ENCODE measurements at places on chromosomes 4 and X. TPM values are rescaled to one million over a fixed set of nuclear protein-coding genes. Genes with fewer than 3 reads are reported as not detected.

Gene AREG
- total RNA-seq: not detected

Gene DAPP1
- 0.72 TPM for total RNA-seq

Gene CFP
- 1.4 TPM for total RNA-seq

DNA sequence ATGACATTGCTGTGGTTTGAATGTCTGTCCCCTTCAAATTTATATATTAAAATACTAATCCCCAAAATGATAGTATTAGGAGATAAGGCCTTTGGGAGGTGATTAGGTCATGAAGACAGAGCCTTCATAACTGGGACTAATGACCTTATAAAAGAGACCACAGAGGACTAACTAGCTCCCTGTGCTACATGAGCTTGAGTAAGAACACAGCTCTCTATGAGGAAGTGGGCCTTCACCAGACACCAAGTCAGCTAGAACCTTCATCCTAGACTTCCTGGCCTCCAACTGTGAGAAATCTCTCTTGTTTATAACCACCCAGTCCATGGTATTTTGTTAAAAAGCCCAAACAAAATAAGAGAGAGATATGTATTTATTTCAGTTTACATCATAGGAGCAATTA is 242.2 kb upstream of the CTSO start:
- no peaks in the 10 kb centered on the region for H3K4me1 ChIP-seq
- no peaks in the 10 kb centered on the region for H3K27me3 ChIP-seq
- H3K36me3 ChIP-seq: no peaks in the 10 kb centered on the region
- H3K4me3 ChIP-seq: no peak overlapping the region
- no peak for DNase-seq

- H3K4me3 ChIP-seq: no peak overlapping the region
- DNase-seq: peak; percentile 74
- H3K27ac ChIP-seq: no peak overlapping the region
Measured at GRCh38 chrX:2677764-2678163, 13.3 kb upstream of the CD99 start.

GRCh38 chr4:9999956-10000561 is 21.2 kb downstream of the SLC2A9 start:
- no peaks in the 10 kb centered on the region for H3K27me3 ChIP-seq
- H3K27ac ChIP-seq: no peak overlapping the region
- peaks cover 7% of the 10 kb centered on the region for H3K4me1 ChIP-seq
- no peak for DNase-seq
- H3K4me3 ChIP-seq: no peak overlapping the region

GRCh38 chrX:38917954-38918353 is 116.7 kb downstream of the MID1IP1 start:
- no peak for DNase-seq
- no peaks in the 10 kb centered on the region for H3K27me3 ChIP-seq
- H3K4me1 ChIP-seq: no peaks in the 10 kb centered on the region
- H3K27ac ChIP-seq: no peak overlapping the region

GRCh38 chrX:7654316-7654715 is 188.7 kb upstream of the VCX start:
- H3K27me3 ChIP-seq: no peaks in the 10 kb centered on the region
- H3K36me3 ChIP-seq: no peaks in the 10 kb centered on the region
- H3K4me3 ChIP-seq: no peak overlapping the region
- H3K4me1 ChIP-seq: no peaks in the 10 kb centered on the region

GRCh38 chrX:37912304-37912703 is 64.9 kb upstream of the DYNLT3 start:
- no peaks in the 10 kb centered on the region for H3K4me1 ChIP-seq
- H3K4me3 ChIP-seq: no peak overlapping the region
- DNase-seq: no peak
- no peak overlapping the region for H3K27ac ChIP-seq

DNA sequence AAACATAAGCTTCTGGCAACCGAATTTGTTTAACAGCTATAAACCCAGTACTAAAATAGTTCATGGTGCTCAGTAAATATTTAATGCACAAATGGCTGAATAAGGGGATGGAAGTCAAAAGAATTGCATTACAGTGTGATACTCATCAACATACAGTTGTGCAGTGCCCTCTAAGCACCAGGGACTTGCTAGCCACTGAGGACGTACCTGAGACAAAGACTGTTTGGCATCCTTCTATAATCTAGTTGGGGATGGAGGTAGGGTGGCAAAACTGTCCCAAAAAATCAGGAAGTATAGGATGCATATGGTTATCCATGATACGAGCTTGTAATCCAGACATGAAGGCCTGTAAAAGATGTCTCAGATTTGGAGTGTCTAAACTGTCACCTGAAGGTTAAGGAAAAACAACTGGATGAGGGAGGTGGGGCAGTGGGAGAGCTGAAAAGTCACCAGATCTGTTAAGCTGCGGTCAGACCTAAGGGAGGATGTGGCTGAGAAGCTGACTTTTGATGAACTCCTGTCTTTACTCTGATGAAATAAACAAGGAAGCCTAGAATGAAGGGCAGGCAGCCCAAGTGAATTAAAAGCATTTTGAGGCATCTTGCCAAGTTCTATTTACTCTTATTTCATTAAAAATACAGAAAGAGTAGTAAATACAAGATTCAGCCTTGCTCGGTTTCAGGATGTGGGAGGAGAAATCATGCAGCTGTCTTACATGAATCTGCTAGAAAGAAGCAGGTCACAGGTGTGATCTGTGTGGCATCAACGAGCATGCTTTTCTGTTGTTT is 12.0 kb upstream of the CD38 start:
- no peak overlapping the region for H3K27ac ChIP-seq
- no peaks in the 10 kb centered on the region for H3K4me1 ChIP-seq
- no peak overlapping the region for H3K4me3 ChIP-seq
- no peaks in the 10 kb centered on the region for H3K27me3 ChIP-seq

- no peak overlapping the region for H3K4me3 ChIP-seq
- H3K36me3 ChIP-seq: no peaks in the 10 kb centered on the region
- H3K27me3 ChIP-seq: no peaks in the 10 kb centered on the region
- no peak overlapping the region for H3K27ac ChIP-seq
- H3K4me1 ChIP-seq: no peaks in the 10 kb centered on the region
- no peak for DNase-seq
Measured at GRCh38 chr4:166153548-166153947, 280.5 kb downstream of the TLL1 start.

DNA sequence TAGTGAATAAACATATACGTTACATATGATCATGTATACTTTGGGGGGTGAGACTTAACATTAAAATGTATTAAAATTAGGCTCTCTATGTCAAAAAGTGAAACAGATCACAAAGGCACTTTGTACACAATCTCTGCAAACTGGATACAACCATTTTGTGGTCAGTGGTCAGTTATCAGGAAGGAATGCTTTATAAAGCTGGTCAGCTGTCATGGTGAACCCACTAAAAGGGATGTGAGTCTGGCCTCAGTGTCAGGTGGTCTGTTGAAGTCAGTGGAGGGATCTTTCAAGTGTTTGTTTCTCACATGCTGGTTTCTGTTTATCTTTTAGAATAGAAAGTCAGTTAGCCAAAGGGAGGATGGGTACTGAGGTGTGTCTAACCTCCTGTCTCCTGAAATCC is 875.5 kb upstream of the INTU start:
- no peak overlapping the region for H3K4me3 ChIP-seq
- H3K36me3 ChIP-seq: no peaks in the 10 kb centered on the region
- DNase-seq: no peak
- no peak overlapping the region for H3K27ac ChIP-seq

GRCh38 chr4:14749910-14750309 is 252.4 kb upstream of the CPEB2 start:
- no peaks in the 10 kb centered on the region for H3K27me3 ChIP-seq
- peak; percentile 21 for DNase-seq
- no peak overlapping the region for H3K4me3 ChIP-seq
- H3K36me3 ChIP-seq: no peaks in the 10 kb centered on the region
- H3K4me1 ChIP-seq: no peaks in the 10 kb centered on the region

- H3K27me3 ChIP-seq: no peaks in the 10 kb centered on the region
- no peak overlapping the region for H3K4me3 ChIP-seq
- H3K36me3 ChIP-seq: no peaks in the 10 kb centered on the region
- DNase-seq: no peak
- H3K27ac ChIP-seq: no peak overlapping the region
Measured at GRCh38 chr4:72817012-72817411, 248.0 kb upstream of the ADAMTS3 start.

- H3K4me3 ChIP-seq: no peak overlapping the region
- H3K27me3 ChIP-seq: no peaks in the 10 kb centered on the region
- H3K27ac ChIP-seq: no peak overlapping the region
- no peak for DNase-seq
Measured at GRCh38 chr4:70844180-70844579, 4.5 kb upstream of the GRSF1 start.

DNA sequence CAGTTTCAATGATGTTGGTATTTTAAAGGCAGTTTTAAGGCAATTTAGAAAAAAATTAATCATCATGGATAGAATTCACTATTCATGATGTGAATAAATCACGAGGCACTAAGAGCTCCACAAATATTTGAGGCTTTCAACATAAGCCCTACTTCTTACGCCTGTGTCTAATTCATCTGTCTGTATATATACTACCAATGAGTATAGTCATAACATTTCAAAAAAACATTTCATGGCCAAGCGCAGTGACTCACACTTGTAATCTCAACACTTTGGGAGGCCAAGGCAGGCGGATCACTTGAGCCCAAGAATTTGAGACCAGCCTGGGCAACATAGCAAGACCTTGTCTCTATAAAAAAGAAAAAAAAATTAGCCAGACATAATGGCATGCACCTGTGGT is 56.5 kb downstream of the FBXL5 start:
- H3K4me1 ChIP-seq: no peaks in the 10 kb centered on the region
- no peak for DNase-seq
- no peak overlapping the region for H3K27ac ChIP-seq
- H3K27me3 ChIP-seq: no peaks in the 10 kb centered on the region
- no peak overlapping the region for H3K4me3 ChIP-seq

GRCh38 chr4:38308728-38309311 is 348.6 kb downstream of the PTTG2 start:
- DNase-seq: no peak
- H3K4me1 ChIP-seq: peaks cover 3% of the 10 kb centered on the region
- no peak overlapping the region for H3K27ac ChIP-seq
- no peaks in the 10 kb centered on the region for H3K27me3 ChIP-seq
- no peak overlapping the region for H3K4me3 ChIP-seq

DNA sequence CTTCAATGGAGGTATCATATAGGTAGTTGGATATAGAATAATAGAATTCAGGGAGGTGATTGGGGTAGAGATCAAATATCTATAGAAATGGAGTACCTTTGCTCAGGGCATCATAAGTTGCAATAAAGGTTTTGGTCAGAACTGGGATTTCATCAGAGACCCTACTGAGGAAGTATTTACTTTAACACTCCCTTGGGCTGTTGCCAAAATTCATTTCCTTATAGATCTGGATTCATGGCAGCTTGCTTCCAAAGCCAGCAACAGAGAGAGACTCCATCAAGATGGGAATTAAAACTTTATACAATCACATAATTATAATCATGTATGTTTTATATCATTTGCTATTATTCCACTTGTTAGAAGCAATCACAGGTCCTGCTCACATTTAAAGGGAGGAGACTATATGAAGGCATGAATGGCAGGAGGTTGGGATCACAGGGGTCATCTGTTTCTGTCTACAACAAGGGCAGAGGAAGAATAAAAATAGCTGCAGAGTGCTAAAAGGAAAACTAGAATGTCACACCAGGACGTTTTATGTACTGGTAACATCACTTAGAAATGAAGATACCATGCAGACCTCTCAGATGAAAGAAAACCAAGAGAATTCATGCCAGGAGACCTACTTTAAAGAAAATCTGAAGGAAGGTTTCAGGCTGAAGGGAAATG is 902.1 kb upstream of the LCORL start:
- no peaks in the 10 kb centered on the region for H3K27me3 ChIP-seq
- DNase-seq: peak; percentile 4
- no peak overlapping the region for H3K27ac ChIP-seq
- no peak overlapping the region for H3K4me3 ChIP-seq

- no peak for DNase-seq
- no peak overlapping the region for H3K27ac ChIP-seq
- H3K4me3 ChIP-seq: no peak overlapping the region
- H3K27me3 ChIP-seq: no peaks in the 10 kb centered on the region
Measured at GRCh38 chr4:169220447-169220846, 50.3 kb downstream of the SH3RF1 start.

DNA sequence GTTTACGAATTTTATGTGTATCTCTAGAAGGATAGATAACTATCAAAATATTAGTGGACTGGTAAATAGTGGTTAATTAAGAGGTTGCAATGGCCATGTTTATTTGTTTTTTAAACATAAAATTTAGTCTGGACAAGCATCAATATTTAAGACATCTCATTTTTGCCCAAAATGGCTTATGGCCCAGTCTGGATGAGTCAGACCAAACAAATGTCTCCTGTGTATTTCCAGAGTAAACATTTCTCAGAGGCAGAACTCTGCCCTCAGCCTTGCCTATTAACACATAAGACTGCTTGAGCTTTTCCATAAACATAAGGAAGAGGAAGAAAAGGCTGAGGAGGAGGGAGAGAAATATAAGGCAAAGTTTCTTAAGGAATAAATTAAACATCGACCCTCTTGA is 277.1 kb upstream of the DIAPH2 start:
- H3K27me3 ChIP-seq: no peaks in the 10 kb centered on the region
- no peak overlapping the region for H3K27ac ChIP-seq
- H3K36me3 ChIP-seq: no peaks in the 10 kb centered on the region
- no peak overlapping the region for H3K4me3 ChIP-seq

GRCh38 chr4:146260521-146260920 is 46.2 kb downstream of the REELD1 start:
- no peaks in the 10 kb centered on the region for H3K4me1 ChIP-seq
- H3K4me3 ChIP-seq: no peak overlapping the region
- no peak overlapping the region for H3K27ac ChIP-seq
- H3K27me3 ChIP-seq: no peaks in the 10 kb centered on the region
- H3K36me3 ChIP-seq: no peaks in the 10 kb centered on the region

Data from heart right ventricle (tissue), 16 donors.